WTC11 (cell line): ENCODE measurements at places on chromosomes 13 and 19.

DNA sequence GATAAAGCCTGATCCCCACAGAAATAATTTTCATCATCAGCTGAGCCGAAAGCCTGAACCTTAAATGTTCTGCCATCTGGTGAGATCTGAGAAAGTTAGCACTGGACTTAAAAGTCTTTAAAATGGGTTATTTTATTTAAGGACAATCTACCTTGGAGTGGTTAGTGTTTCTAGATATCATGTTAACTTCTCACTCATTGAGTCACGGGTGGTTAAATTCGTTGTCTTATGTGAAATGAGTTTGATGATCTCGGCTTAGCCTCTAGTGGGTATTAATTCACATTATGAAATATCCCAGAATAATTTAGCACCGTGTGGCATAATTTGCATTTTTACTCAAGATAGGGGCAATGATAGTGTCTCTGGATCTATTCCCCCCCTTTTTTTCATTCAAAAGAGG lies 117.4 kb upstream of the ZNF536 start:
- DNase-seq: no peak

GRCh38 chr13:42383025-42383424 lies 111.1 kb downstream of the AKAP11 start:
- no peak for DNase-seq

- no peak for DNase-seq
These were observed 747.8 kb upstream of the KLHL1 start for GRCh38 chr13:70856025-70856424.

DNA sequence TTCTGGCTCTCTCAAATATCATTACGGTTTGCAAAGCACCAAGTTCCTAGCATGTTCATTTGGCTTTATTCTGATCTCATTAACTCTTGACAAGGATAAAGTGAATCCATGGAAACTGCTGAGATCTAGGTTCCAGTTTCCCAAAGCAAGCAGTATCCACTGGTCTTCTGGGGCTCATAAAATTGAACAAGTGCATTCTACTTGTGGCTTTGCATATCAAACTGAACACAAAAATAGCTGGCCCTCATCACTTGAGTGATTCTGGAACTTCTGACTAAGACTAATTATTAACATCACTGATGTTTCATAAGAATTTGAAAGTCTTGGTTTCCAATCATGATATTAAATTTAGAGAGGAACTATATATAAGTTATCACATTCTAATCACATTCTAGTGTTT lies 6.3 kb upstream of the KCTD12 start:
- DNase-seq: no peak

GRCh38 chr13:38386421-38386820 lies 36.8 kb downstream of the UFM1 start:
- no peak for DNase-seq

- no peak for DNase-seq
These were observed 62.5 kb upstream of the PDX1 start for GRCh38 chr13:27857282-27857681.

DNA sequence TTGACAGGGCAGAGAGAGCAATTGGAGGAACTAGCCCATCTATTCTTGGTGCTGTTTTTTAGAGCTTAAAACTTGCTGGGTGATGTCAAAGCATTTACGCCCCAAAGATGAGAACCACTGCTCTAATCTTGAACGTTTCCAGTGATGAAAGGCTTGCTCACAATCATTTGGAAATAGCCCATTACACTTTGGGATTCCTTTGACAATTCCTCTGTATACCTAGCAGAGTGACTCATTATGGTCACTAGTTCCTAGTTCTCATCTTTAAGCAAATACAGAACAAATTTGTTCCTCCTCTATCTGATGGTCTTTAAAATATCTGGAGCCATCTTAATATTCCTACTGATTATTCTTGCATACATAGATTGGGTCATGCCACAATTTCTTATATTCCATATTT lies 112.3 kb downstream of the GPC6 start:
- DNase-seq: no peak

GRCh38 chr13:34657716-34658115 lies 284.4 kb upstream of the NBEA start:
- no peak for DNase-seq

GRCh38 chr19:43905897-43906296 lies 29.2 kb downstream of the ZNF45 start:
- no peak for DNase-seq

DNA sequence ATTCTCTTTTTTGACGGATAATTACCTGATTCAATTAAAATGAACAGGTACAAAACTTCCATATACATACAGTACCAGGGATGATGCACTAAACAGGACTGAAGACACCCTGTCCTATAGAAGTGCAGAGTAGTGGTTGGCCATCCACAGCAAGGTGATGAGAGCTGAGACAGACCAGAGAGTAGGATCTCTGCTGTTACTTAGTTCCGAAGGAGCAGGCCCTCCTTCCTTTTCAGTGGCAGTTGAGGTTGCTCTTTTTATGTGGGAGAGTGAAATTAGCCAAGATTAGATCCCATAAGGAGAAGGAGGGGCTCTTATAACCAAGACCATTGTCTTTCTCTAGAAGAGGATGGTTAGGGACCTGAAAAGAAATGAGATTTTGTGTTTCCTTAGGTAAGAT lies 4.0 kb downstream of the PDS5B start:
- DNase-seq: no peak

- peak; percentile 33 for DNase-seq
These were observed 12.9 kb downstream of the TBC1D4 start for GRCh38 chr13:75469047-75469446.

- DNase-seq: no peak
These were observed 182.4 kb upstream of the UFM1 start for GRCh38 chr13:38167164-38167822.

- DNase-seq: no peak
These were observed 121.2 kb upstream of the MLNR start for GRCh38 chr13:49098771-49099512.

GRCh38 chr19:12884926-12885748 lies 1.9 kb downstream of the KLF1 start:
- peak; percentile 99 for DNase-seq

DNA sequence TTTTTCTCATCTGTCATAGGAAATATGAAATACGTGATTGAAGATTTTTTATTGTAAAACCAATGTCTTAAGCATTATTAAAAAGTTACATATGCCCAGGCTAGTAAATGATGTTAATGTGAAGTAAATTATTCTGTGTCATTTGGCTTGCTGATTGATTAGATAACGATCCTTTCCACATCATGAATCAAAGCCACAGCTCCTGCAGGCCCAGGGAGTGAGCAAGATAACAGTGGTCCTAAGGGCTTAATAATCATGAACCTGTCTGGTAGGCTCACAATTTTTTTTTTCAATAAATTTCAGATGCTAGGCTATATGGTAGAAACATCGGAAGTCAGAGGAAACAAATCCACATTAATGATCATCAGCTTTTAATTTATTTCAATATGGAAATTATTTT lies 269.0 kb upstream of the SLC10A2 start:
- no peak for DNase-seq

DNA sequence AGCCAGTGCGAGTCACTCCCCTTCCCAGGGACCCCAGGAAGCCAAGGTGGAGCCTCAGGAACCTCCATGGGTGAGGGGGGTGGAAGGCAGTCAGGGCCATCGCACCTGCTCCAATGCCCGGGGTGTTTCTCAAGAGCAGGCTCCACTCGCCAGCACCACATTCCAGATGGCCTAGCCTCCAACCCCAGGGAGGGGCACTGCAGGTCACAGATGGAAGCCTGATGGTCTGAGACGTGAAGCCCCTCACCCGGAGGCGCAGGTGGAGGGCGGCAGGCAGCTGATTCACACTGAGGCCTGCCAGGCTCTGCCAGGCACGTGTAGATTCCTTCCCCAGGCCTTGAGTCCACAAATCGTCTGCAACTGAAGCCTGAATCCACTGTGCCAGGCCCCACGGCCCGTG lies 23.0 kb upstream of the ISYNA1 start:
- DNase-seq: no peak

- DNase-seq: no peak
These were observed 846 bp downstream of the RPL13A start for GRCh38 chr19:49488046-49488862.

- no peak for DNase-seq
These were observed 11.0 kb downstream of the MOB3A start for GRCh38 chr19:2084993-2085720.

GRCh38 chr19:5839065-5840017 lies at the start of gene FUT6:
Gene FUT6 (minus strand): TSS chr19:5839702. CDS start chr19:5832567, 7,135 bp downstream.
- DNase-seq: no peak

DNA sequence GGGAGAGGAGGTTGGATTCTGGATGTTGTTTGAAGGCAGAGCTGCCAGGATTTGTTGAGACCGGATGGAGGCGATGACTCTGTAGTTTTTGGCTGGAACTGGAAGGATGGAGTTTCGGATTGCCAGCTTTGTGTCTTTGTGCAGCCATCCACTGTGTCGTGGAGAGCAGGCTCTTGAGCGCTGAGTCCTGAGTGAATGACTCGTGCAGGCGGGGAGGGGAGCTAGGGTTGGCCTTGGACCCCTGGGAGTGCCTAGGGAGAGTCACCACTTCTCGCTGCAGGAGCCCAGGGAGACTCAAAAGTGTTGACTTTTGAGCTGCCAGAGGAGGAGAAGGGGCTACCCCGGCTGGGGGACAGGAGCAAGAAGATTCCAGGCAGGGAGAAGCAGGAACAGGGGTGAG lies 3.9 kb downstream of the TOMM40 start:
- DNase-seq: no peak

DNA sequence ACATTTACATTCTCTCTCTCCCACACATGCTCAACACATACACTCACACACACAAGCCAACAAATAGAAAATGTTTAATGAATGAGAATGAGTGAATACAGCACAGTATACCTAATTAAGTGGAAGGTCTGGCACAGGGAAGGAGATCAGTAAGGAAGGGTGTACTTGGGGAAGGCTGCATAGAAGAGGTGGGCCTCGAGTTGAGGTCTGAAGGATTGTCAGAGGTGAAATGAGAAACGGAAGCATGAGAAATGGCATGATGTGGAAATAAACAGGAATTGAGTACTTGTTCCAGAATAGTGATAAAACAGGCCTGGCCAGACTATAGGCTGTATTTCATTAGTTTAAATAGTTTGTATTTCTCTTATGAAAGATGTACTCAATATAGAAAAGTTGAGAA lies 136.2 kb downstream of the FLT1 start:
- DNase-seq: no peak

- no peak for DNase-seq
These were observed 334.6 kb downstream of the MYO16 start for GRCh38 chr13:108963846-108964600.

- no peak for DNase-seq
These were observed 137.3 kb upstream of the FNDC3A start for GRCh38 chr13:48838193-48838973.

DNA sequence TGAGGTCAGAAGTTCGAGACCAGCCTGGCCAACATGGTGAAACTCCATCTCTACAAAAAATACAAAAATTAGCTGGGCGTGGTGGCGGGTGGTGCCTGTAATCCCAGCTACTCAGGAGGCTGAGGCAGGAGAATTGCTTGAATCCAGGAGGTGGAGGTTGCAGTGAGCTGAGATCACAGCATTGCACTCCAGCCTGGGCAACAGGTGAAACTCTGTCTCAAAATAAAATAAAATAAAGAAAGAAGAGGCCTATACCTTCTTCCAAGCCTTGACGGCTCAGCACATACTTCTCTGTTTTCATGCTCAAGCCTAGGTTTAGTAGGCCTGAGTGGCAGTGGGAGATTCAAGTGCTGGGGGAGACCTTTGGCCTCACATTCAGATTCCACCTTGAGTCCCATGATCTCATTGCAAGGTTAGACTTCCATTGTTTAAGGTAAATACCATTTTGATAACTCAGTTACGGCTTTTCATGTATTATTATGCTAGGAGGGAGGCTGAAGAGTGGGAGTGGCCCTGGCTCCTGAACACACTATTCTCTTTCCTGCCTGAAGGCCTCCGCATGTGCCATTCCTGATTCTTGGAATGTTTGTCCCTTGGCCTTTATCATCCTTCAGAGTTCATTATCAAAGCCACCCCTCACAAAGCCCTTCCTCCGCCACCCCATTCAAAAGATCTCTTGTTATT lies 1.6 kb upstream of the SPINT2 start:
- DNase-seq: no peak

DNA sequence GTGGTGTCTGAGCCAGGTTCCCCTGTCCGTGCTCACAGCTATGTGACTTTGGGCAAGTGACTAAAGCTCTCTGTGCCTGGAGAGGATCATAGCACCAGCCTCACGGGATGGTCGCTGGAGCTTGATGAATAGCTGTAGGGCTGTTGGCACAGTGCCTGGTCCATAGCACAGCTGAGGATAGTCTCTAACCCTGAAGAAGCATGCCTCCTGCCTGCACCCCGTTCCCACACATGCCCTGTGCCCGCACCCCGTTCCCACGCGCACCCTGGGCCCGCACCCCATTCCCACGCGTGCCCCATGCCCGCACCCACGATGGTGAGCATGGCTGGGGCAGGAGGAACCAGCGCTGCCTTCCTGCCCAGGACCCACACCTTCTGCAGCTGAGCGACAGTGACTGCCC lies 63.7 kb upstream of the F7 start:
- no peak for DNase-seq

DNA sequence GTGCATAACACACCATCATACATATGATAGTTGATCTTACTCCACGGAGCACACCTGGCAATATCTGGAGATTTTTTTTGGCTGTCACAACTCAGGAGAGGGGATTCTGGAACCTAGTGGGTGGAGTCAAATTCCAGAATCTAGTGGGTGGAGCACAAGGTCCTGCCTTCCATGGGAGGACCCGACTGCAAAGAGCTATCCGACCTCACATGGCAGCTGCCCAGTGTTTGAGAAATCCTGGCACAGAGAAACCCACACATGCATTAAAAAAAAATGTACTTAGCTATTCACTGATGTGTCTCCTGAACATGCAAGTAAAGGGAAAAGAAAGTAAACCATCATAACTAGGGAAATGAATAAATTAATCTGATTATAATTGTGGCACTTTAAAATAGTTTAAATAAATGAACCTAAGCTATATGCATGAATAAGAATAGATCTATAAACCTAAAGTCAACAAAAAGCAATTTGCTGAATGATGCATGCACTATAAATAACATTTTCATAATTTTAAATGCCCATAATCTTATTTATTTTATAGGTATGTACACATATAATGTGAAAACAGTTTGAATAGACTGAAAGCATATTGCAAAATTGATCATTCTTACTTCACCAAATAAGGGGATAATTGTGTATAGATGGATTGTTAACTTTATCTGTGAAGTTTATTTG lies 300.3 kb downstream of the MYO16 start:
- no peak for DNase-seq
